Activated CD4-positive, alpha-beta T cell treated with anti-CD3 and anti-CD28 coated beads, Interleukin-2, amount 50 U/mL, for 16 hours (primary cell): ENCODE measurements at places on chromosomes 5 and 9.

DNA sequence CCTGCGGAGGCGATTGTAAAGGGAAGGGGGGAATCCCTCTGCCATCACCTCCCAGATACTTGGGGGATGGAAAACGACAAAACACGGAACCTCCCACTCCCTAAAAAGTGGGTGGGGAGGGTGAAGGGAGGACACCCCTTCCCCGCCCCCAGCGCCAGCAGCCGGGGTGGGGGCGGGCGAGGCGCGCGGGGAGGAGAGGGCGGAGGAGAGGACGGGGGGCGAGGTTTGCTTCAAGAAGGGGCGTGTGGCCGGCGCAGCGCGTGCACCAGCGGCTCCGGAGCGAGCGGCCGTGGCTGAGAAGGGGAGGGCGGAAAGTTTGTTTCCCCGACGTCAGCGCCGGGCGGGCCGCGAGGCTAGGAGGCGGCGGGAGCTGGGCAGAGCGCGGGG is at the start of gene PRRX2:
TSS of gene PRRX2 (plus strand) at position 259 of the 387 bp plus-strand sequence. CDS start 221 bp downstream, outside the sequence.
- DNase-seq = peak; percentile 8

GRCh38 chr5:181189363-181189961 is 15.5 kb downstream of the TRIM7 start:
- DNase-seq = peak; percentile 55

- DNase-seq = no peak
Measured at GRCh38 chr5:50463047-50463446, 22.0 kb upstream of the EMB start.

DNA sequence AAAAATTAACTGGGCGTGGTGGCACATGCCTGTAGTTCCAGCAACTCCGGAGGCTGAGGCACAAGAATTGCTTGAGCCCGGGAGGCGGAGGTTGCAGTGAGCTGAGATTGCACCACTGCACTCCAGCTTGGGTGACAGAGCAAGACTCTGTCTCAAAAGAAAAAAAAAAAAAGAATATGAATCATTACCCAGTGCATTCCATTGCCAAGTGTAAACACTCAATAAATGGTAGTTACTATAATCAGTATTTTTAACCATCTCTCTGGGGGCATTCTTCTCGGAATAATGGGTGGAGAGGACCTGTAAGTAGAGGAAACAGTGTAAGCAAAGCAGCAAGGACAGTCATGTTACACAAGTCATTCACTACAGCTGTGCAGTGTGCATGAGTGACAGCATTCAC is 13.8 kb upstream of the RANBP17 start:
- no peak for DNase-seq

DNA sequence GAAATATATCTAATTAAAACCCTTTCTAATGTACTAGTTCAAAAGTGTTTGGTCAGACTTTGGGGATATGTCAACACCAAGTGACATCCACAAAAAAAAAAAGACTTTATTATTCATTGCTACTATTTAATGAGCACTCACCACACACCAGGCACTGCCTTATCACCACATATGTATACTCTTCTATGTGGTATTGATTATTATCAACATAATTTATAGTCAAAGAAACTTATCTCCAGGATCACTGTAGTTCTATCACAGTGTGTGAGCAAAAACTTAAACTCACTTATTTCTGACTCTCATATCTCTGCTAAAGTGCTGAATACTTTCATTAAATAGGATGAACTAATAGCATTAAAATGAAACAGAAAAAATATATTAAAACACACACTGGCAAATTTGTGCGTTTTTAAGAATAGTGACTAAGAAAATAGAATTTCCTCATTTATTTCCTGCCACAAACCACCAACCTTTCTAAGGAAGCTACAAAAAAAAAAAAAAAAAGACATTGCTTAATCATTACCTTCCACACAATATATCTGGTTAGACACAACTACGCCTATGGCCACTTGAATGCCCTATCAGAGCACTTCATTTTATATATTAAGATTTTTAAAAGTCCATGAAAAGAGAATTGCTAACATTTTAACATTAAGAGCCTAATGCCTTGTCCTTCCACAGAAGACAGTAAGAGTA is 12.8 kb downstream of the SLCO4C1 start:
- no peak for DNase-seq

GRCh38 chr9:68703672-68704071 is 1.4 kb upstream of the PIP5K1B start:
- no peak for DNase-seq
